ENCODE measurements at places on chromosomes 12 and 14.

- DNase-seq: no peak
Observed at GRCh38 chr14:53847057-53847456, 109.6 kb downstream of the BMP4 start.

- DNase-seq: peak; percentile 41
Observed at GRCh38 chr12:110846615-110847566, at the start of gene CCDC63. TSS of gene CCDC63 (plus strand) at chr12:110846987. CDS start at chr12:110852955, 5,968 bp downstream.

- peak; percentile 62 for DNase-seq
Observed at GRCh38 chr14:20624495-20625070, 16.9 kb downstream of the OR6S1 start.

- DNase-seq: no peak
Observed at GRCh38 chr12:3544296-3544965, 53.4 kb downstream of the PRMT8 start.

- DNase-seq: no peak
Observed at GRCh38 chr12:111338096-111338495, 30.8 kb downstream of the PHETA1 start.

DNA sequence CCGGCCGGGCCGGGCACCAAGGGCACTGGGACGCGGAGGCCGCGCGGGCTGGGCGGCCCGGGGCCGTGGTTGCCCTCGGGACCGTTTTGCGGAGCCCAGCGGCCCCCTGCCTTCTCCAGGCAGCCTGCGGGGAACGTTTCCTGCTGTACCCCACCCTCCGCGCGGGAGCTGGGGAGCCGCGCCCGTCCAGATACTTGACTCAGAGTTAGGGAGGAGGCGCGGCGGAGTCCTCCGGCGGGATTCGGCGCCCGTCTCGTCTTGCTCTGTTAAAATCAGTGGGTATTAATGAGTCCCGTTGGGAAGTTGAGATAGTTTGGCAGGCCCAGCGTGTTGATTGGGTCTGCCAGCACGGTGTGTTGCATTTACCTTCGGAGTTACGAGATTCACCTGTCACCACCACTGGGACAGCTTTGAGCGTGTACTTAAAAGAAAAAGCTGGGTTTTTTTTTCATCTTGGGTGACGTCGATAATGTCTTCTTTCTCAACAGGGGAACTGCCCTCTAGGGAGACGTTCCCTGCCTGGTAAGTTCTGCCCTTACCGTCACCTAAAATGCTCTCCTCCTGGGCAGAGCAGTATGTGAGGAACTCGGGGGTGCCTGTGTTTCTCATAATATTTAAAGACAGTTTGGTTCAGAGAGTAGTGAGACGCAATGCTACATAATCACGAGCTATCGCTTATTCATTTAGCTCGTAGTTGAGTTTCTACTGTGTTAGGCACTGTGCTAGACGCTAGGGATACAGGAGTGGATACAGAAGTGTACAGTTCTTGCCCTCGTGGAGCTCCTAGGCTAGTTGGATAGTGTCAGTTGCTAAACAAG, 596 bp downstream of the DLST start:
- peak; percentile 63 for DNase-seq

GRCh38 chr14:89165189-89166181, 251.5 kb downstream of the FOXN3 start:
- DNase-seq: no peak

DNA sequence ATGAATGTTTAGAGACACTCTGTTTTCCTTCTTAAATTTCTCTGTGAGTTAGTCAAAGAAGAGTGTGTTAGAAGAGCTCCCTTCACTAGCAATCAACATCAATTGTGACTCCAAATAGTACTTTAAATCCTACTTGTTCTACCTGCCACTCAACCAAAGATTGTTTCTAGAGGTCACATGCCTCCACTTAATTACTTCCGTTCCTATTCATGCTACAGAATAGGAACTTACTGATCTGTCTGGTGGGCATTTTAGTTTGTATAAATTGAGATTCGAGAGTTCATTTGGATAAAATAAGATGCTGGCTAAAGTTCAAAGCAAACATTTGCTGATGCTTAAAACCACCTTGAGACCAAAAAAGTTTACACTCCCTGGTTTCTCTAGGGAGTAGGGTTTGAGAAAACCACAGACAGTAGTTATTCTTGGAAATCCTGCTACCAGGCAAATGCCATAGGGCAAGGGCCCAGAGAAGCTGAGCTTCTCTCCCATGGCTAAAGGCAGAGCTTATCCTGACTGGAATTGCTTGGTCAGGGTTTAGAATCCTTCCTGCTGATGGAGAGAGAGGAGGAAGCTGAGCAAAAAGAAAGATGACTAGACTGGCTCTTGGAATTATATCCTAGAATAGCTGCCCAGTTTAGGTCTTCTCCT, 389.6 kb upstream of the ATP2B1 start:
- peak; percentile 35 for DNase-seq

DNA sequence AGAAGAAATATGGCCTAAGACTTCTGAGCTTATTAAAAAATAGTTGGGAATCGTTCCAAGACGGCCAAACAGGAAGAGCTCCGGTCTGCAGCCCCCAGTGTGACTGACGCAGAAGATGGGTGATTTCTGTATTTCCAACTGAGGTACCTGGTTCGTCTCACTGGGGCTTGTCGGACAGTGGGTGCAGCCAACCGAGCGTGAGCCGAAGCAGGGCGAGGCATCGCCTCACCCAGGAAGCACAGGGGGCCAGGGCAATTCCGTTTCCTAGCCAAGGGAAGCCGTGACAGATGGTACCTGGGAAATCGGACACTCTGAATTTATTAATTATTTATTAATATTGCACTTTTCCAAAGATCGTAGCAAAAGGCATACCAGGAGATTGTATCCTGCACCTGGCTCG, 857.8 kb downstream of the C12orf50 start:
- DNase-seq: no peak

GRCh38 chr14:93759719-93760307, 28.5 kb downstream of the PRIMA1 start:
- no peak for DNase-seq

- no peak for DNase-seq
Observed at GRCh38 chr14:20485900-20486299, 16.7 kb downstream of the PNP start.

DNA sequence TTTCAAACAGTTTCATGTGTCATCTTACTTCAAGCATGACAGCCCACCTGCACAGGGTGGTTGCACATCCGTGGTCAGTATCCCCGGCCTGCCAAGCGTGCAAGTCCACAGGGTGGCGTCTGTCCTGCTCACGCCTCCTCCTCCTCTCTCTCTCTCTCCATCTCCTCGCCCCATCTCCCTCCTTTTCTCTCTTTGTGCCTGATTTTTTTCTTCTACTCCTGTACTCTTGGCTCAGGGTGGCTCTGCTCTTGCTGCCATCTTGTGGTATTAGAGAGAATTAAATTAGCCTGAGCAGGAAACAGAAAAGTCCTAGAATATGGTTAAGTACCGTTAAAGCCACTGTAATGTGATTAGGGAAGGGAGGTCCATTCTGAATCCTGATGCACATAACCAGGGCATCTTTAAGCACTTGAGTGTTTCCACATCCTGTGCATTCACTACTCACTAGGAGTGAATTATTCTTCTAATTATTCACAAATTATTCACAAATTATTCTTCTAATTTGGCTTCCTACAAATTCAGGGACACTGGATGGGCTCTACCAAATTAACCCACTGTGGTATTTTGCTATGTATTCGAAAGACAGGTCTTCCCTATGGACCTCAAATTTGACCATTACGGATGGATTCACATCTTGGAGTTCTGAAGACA, 25.5 kb upstream of the DTX1 start:
- peak; percentile 58 for DNase-seq

DNA sequence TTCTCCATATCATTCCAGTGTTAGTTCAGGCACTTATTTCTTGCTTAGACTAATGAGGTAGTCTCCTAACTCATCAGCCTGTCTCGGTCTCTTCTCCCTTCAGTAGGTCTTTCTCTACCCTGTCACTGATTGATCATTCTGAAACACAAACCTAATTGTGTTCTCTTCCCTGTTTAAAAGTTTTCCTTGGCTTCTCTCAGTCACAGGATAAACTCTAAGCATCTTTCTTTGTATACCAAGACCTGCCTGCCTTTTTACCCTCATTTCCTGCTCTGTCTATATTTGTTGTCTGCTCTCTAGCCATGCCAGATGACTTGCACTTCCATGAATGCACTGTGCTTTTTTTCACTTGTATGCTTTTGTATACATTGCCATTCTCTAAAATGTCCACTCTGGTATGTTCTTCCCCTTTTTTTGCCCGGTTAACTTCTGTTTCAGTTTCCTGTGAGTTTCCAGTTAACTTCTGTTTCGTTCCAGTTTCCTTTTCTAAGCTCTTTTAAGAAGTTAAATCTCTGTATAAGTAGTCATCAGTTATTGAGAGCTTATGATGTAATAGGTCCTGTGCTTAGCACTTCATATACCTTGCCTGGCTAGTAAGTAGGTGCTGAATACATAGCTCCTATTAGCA, 12.8 kb downstream of the DIP2B start:
- peak; percentile 70 for DNase-seq

- DNase-seq: no peak
Observed at GRCh38 chr14:31567655-31568054, 6.5 kb downstream of the NUBPL start.

GRCh38 chr12:14698555-14698954, 2.2 kb upstream of the GUCY2C start:
- DNase-seq: no peak

DNA sequence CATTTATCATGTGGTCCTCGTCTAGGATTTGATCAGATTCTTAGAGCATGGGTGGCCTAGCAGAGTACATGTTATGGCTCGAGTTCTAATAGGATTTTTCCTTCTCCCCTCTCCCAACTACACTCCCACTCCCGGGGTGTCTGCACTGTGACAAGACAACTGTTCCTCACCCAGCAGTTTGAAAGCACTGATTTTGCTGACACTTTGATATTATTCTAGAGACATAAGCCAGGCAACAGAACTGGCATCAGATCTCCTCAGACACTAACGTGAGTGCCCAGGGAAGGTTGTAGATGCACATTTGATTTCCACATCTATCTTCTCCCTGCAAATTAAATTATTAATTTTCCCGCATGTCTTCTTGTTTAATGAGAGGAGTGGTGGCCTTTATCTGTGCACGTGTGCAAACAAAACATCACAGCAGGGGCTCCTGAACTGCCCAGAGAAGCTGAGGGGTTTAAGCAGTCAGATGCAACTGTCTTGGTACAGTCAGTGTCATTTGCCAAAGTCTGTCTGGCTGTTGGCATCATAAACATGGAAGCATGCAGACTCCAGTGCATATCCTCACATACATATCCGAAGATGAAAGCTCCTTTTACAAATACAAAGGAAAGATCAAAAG, 491.8 kb downstream of the NPAS3 start:
- DNase-seq: no peak

DNA sequence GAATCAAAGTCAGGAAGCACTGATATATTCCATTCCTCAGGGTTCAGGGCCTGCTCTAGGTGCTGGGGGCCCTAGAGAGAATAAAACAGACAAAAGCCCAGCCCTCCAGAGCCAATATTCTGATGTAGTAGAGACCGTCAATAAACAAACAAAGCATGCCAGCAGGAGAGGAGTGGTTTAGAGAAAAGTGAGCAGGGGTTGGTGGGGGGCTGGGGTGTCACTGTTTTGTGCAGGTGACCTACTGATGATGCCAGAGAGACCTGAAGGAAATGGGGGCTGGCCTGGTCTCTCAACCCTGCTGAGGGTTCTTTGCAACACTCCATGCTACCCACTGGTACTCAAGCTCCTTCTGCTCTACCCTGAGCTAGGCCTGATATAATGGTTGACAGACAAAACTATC, 26.5 kb downstream of the IL26 start:
- no peak for DNase-seq

GRCh38 chr12:54159140-54159539, 29.6 kb downstream of the SMUG1 start:
- no peak for DNase-seq

DNA sequence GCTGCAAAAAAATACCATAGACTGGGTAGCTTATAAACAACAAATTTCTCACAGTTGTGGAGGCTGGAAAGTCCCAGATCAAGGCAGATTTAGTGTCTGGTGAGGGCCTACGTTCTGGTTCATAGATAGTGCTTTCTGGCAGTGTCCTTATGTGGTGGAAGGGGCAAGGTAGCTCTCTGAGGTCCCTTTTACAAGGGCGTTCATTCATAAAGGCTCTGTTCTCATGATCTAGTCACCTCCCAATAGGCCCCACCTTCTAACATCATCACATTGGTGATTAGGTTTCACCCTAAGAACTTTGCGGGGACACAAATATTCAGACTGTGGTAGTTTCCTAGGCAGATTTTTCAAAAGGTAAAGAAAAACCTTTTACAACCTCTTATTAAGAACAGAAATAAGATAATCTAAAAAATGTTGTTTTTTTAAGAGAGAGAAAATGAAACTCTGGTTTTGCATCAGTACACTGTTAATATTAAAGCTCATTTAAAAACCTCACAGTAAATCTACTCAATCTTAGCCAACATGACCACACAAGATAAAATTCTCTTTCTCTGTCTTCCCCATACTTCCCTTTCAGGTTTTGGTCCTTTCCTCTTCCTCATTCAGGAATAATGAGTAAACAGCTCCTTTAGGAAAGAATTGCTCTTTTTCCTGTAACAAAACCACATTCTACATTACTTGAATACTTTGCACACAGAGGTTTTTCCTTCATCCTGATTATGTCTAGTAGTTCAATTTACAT, 117.5 kb downstream of the UNC79 start:
- no peak for DNase-seq

DNA sequence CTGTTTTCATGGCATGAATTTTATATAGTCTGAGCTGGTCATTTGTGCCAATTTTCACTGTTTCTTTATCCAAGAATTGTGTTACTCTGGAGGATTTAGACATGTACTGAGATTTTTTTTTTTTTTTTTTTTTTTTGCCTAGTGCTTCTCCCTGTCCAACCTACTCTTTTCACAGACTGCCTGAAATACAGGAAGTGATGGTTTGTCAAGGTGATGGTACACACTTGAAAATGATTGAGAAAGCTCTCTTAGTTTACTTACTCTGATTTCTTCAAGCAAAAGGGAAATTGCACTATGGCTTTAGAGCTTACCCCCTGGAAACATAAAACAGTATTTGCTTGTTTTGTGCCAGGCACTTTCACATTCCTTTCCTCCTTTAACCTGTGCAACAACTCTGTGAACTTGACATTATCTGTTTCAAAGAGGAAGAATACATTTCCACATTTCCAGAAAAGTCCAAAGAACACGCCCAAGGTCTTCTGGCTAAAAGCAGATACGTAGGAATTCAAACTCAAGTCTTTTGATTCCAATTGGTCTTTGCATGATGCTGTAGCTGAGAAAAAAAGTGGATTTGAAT, 181.1 kb downstream of the SLC15A5 start:
- no peak for DNase-seq

DNA sequence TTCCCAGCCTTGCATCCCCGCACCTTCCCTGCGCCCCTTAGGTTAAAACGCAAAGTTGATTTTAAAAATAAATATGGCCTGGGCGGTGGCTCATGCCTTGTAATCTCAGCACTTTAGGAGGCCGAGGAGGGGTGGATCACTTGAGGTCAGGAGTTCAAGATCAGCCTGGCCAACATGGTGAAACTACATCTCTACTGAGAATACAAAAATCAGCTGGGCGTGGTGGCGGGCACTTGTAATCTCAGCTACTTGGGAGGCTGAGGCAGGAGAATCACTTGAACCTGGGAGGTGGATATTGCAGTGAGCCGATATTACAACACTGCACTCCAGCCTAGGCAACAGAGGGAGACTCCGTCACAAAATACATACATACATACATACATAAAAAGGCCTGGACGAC, 96.0 kb downstream of the GCH1 start:
- no peak for DNase-seq

- DNase-seq: no peak
Observed at GRCh38 chr14:52845081-52845480, 53.7 kb upstream of the GNPNAT1 start.

Data from fibroblast of lung (primary cell).